Stimulated activated memory B cell treated with anti-CD40 and anti-IgM and Interleukin-4, amounts not matched to agents 10 μg/mL and 1 μg/mL and 100 μg/mL, for 72 hours (primary cell): ENCODE measurements at places on chromosomes 7 and 10.
A peak's percentile ranks its signal among the peaks of the same experiment; 100 is the strongest.

DNA sequence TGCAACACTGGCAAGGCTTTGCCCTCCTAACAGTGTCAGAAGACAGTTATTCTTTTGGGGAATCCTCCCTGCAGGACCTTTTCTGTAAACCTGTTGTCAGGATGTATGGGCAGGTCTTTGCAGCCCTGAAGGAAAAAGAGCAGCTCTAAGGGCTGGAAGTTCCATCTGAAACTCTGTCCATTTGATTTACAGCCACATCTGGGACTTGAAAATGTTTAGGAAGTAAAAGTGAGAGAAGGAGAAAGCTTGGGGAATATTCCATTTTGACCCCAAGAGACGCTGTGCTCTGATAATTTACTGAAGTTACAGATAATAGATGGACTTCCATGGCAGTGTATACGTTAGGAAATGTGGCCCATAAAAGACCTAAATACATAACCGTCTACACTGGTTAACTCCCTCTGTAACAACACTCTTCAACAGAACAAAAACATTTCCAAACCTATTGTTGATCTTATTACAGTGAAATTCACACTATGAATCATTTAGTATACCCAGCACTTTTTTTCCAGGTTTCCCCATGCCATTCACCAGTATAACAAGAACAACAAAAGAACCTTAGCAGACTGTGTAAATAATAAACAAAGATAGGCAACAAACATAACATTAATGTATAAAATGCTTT lies 89.1 kb downstream of the KIAA1549 start:
- no peak for ATAC-seq

DNA sequence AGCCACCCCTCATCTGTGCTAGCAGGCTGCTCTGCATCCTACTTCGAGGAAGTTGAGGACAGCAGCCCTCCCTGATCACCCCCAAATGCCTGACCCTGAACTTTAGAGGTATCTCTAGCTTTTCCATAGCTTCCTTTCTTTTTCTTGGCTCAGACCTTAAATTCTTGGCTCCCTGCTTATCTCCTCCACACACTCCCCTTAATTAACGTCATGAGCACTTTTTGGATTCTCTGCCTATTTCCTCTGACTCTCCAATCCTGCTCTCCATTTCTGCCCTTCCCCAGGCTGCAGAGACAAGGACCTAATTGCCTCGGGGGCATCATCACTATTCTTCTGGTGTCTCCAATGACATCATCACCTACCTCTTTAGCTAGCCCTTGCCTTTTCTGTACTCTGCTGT lies 40.8 kb upstream of the SEC61G start:
- no peak for ATAC-seq

DNA sequence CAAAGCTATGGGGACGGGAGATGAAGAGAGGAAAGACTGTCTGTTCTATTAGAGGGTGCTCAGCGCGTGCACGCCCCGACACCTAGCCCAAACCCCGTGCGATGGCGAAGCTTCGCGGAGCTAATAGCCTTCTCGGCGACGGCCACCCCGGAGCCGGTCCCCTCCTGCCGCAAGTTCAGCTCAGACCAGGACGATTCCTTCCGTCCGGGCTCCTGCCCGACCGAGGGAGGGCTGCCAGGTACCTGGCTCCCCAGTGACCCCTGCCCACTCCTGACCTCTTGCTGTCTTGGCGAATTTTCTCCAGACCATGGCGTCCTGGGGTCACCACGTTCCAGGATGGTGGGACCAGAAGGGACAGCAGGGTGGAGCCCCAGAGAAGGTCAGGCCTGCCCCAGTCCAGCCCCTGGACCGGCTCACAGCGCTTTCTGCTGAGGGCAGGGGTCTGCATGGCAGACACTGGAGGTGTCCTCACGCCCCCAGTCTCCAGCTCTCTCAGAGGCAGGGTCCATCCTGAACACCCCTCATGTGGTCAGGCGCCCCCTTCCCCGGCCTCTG lies 36.7 kb downstream of the UNCX start:
- no peak for ATAC-seq

GRCh38 chr7:93690021-93690420 lies 115.5 kb upstream of the CALCR start:
- ATAC-seq: no peak

- peak; percentile 29 for ATAC-seq
Observed at GRCh38 chr10:1454951-1455350, 282.4 kb downstream of the ADARB2 start.

DNA sequence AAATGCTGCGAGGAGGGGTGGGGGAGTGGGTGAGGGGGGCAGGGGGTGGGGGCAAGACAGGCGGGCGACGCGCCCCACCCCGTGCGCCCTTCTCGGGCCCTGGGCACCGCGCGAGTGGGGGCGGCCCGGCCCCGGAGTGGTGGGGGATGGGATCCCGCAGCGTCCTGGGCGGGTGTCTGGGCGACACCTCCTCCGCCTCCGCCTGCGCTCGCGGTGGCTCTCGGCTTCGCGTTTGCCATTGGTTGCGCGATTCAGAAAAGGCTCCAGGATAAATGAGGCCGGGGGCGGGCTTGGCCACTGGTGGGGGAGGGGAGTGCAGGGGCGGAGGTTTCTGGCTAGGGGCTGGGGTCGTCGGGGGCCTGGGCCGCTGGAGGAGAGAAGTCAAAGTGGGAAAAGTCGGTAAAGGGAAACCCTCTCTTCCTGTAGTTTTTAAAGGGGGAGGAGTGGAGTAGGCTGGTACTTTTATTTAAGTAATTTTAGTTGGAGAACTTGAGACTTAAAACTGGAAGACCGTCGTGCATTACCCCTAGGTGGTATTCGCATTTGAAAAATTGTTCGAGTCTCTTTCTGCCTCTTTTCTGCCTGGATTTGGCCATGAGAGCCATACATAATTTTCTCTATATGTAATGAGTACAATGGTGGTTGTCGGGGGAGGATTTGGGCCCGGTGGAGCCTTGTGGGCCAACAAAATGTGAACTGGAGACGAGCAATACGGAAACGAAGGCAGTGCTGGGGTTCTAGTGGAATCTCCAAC lies 992 bp upstream of the IGF2BP3 start:
- peak; percentile 44 for ATAC-seq

DNA sequence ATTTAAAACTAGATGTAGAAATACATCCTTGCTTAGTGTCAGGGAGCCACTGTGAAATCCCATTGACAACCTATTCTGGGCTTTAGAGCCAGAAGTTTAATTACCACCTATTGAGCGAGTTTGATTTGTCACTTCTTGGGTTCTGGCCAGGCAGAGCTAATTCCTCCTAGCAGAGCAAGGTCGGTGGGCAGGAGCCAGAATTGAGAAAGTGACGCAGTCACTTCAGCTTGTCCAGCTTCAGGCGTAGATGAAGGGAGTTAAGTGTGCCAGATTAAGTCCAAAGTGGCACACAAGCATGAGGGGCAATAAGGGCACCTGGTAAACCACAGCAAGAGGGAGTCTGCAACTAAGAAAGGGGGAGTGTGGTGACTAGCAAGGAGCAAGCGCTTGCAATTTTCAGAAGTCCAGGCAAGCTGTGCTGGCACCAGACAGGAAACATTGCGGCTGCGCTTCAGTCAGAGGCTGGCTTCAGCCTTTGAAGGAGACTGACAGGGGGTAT lies 119.4 kb downstream of the ST7 start:
- ATAC-seq: no peak

- no peak for ATAC-seq
Observed at GRCh38 chr10:130193493-130194193, 57.5 kb downstream of the GLRX3 start.

- ATAC-seq: no peak
Observed at GRCh38 chr7:106744563-106745091, 83.7 kb upstream of the CCDC71L start.

GRCh38 chr7:114419441-114420272 lies 5.0 kb downstream of the FOXP2 start:
- no peak for ATAC-seq

DNA sequence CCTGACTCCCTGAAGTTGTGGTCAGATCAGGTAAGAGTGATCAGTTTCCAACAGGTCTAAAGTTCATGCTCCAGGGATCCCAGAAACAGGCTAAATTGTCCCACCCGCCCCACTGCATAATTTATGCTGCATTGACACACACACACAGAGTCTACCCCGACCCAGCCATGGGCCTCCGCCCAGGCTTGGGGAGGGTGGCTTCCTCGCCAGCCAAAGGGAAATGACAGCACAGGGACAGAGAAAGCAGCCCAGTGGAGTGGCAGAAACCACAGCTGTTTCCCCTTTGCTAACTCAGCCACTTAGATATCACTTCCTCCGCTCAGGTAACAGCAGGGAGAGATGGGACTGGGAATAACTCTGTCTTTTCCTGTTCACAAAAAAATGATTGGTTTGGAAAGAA lies 9.4 kb downstream of the SH3PXD2A start:
- peak; percentile 83 for ATAC-seq

DNA sequence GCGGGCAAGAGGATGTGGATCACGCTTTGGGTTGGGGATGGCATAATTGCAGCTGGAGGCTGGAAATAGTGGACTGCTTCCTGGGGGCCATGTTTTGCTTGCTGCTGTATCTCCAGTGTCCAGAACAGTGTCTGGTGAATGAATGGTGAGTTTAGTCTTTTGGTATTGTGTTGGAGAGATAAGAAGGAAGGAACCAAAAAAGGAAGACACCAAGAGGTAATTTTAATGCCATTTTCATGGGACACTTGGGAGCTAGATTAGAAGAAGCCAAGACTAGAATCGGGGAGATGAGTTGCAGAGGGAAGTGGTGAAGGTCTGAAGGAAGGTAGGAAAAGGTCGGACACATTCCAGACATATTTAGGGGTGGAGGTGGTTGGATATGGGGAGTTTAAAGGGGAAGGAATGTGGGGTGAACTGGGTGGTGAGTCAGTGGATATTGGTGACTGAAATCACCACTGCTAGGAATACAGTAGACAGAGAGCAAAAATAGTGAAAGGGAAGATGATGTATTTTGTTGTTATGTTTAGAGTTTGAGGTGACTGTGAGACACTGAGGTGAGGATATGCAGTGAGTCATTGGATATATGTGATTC lies 76.7 kb downstream of the CCNY start:
- no peak for ATAC-seq

GRCh38 chr10:93473804-93474472 lies 8.2 kb downstream of the MYOF start:
- no peak for ATAC-seq

- no peak for ATAC-seq
Observed at GRCh38 chr7:35286986-35287385, 33.1 kb upstream of the TBX20 start.

GRCh38 chr10:97454330-97455036 lies 8.5 kb downstream of the ZDHHC16 start:
- no peak for ATAC-seq

DNA sequence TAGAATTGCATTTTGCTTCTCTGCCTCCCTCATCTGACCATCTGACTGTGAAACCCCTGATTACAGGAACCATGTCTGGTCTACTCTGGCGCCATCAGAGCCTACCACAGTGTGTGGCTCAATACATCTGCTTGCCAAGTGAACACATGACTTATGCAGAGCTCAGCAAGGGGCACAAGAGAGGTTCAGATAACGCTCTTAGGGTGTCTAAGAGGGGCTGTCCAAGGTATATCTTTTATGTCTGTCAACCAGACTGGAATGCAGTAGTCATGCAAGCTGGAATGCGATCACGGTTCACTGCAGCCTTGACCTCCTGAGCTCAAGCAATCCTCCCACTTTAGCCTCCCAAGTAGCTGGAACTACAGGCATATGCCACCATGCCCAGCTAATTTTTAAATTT lies 10.3 kb upstream of the RRP12 start:
- no peak for ATAC-seq

DNA sequence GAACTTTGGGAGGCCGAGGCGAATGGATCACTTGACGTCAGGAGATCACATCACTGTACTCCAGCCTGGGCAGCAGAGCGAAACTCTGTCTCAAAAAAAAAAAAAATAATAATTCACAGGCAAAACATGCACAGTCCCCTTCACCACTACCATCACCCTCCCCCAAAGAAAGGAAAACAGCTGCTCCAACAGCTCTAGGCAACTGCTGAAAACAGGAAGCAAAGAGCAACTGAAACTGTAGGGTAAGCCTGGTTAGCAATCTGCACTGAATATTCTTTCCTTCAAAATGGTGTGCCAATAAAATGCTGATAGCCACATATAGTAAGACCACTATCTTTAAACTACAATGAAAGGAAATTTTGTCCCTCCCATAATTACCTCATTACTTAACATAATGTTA lies 11.8 kb downstream of the NT5C2 start:
- ATAC-seq: peak; percentile 93

DNA sequence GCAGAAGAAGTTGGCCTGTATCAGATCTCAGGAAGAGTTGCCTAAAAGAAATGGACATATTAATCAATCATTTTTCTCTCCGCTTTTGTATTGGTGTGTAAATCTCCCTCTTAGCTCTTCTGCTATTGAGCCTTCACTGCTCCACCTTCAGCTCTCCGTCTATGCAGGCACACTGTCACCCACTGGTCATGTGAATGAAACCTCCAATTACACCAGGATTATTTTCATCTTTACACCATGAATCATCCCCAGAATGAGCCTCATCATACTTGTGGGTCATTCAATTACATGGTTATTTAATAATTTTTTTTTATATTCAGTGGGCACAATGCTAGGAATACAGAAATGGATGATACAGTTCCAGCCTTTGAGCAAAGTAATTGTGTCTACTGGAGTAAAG lies 92.6 kb downstream of the LRRC4 start:
- no peak for ATAC-seq

DNA sequence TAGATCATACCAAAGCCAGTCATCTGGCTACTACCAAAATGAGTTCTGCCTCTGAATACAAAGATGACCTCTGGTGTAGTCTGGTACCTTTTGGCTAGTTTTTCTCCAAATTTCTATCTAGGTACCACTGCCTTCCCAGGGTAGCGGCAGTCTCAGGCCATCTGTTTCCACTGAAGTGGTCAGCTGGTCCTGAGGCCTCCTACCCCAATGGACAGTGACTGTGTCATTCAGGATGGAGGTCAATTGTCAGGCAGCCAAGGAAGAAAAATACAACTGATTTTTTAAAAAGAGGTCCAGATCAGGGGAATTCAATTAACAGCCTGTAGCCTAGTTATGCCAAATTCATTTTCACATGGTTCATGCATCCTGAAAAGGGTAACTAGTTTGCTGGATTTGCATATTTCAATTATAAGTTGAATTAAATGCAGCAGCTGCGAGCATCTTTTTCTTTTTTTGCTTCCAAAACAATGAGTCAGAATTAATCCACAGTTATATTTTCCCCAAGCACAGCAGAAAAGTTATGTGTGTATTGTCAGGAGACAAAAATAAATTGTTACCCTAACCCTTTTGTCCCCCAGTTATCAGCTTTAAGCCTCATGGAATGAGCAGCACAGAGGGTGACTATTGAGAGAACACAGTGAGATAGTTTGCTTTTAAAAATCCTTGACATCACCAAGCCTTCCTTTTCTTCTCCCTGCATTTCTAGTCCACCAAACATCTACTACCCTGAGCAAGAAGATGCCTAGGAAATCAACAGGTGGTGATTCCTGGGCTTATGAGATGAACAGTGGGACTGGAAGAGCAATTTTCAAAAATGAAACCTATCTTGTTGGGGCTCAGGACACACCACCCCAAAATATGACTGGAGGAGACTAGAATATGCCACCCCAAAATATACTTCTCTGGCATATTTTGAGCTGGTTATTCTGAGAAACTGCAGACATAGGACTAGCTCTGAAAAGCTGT lies 27.7 kb downstream of the BCCIP start:
- no peak for ATAC-seq

- no peak for ATAC-seq
Observed at GRCh38 chr7:88377434-88377833, 70.7 kb upstream of the STEAP4 start.

GRCh38 chr7:50362712-50363282 lies 58.3 kb downstream of the IKZF1 start:
- no peak for ATAC-seq
